ENCODE measurements at places on chromosomes 3 and 15.

- no peak for DNase-seq
These were observed 293.4 kb upstream of the GBE1 start for GRCh38 chr3:82054849-82055248.

DNA sequence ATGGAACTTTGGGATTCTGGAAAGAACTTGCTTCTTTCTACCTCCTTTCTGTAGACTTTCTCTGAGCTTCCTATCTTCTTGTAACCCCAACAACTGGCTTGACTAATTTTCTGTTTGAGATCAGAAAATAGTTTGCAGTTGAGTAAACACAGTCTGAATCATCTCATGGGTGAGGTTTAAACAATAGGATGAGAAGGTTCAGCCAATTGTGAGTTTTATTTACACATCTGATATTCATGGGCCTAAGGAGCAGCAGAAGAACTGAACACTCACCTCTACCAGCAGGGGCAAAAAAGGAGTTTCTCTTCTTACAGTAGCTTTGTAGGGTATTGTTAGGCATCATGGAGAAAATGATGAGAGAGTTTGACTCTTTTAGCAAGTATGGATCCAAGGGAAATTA lies 54.2 kb downstream of the DTWD1 start:
- no peak for DNase-seq

GRCh38 chr15:42068601-42069000 lies 25.8 kb downstream of the PLA2G4D start:
- DNase-seq, result no peak

DNA sequence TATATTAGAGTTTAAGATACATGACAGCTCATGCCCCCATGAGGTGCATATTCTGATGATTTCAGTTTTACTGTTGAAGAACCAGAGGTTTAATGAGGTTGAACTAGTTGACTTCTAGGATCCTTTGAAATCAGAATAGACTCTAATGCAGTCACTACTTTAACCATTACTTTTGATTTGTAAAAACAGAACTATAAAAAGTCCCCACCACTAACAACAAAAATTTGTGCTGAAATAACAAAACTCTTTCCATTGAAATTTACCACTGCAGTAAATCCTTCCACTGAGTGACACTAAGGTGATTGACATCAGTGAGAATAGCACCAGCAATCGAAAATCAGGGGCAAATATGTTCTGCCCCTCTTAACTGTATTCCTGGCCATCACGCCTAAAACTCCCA lies 214.1 kb downstream of the SHQ1 start:
- no peak for DNase-seq

GRCh38 chr3:50155491-50155878 lies 361 bp downstream of the SEMA3F start:
- DNase-seq, result no peak

DNA sequence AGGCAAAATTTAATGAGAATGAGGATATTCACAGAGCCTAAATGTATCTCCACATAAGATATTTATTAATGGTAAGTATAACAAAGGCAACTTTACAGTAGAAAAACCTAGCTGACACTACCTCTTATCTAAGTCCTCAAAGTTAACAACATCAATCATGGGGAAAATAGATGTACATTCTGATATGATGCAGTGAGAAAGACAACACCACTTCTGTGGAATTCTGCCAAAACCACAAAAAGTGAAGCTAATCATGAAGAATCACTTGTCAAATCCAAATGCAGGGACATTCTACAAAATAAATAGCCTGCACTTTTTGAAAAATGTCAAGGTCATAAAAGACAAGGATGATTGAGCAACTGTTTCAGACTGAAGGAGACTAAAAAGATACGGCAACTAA lies 27.5 kb upstream of the EOMES start:
- no peak for DNase-seq

GRCh38 chr15:94602754-94603470 lies 371.6 kb downstream of the MCTP2 start:
- DNase-seq, result no peak
